ENCODE measurements at places on chromosomes 5 and 9.

DNA sequence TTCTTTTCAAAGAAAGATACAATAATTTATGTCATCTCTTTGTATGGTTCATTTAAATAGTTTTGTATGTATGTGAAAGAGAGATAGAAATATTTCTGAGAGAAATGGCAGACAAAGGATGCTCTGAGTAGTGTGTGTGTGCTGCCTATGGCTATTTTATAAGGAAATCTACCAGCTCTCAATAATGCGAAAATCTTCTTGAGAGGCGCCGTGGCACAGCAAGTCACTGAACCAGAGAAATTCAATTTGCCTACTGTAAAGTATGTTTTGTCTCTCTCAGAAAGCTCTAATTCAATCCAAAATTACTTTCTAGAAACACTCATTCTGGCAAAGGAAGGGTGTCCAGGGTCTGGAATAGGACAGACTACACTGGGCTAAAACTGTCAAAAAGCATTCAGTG lies 1981.1 kb downstream of the EFNA5 start:
- DNase-seq: no peak

DNA sequence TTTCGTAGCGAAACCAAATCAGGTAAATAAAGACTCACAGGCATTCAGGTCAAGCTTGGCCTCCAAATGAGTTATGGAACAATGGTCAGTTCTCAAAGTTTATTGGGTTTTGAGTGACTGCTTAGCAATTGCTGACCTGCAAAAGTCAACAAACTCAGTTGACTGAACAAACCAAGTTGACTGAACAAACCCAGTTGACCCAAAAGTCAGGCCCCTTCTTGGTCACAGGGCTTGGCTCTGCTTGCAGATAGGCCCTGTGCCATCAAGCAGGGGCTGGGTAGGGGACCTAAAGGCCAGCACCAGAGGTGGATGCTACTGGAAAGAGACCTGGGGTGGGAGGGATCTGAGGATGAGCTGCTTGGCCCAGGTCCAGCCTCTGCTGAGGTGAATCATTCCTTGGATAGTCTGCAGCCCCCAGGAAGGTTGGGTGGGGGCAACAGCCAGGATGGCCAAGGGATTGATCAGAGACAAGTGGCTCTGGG lies 64.6 kb downstream of the GADD45G start:
- no peak for DNase-seq

- DNase-seq: no peak
Measured at GRCh38 chr9:87564111-87564510, 66.4 kb downstream of the DAPK1 start.

GRCh38 chr5:87116825-87117512 lies 150.7 kb upstream of the RASA1 start:
- DNase-seq: no peak

- no peak for DNase-seq
Measured at GRCh38 chr5:88952344-88952743, 69.4 kb upstream of the MEF2C start.

DNA sequence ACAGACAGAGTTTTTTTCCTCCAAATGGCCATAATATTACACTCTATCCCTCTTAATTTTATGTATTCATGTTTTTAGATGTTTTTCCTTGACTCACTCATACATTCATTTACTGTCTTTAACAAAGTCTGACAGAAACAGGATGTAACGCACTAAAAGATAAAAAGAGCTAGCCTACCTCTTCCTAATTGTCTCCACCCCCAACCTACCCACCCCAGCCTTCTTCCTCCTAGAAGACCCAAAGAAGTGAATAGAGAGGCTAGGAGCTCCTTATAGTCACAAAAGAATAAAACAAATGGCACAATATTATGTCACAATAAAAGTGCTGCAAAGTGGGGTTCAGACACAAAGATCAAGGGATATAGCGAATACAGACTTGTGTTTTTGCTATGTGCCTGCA lies 719 bp downstream of the NOL8 start:
- DNase-seq: no peak

GRCh38 chr5:132046880-132047299 lies 13.6 kb upstream of the IL3 start:
- no peak for DNase-seq

DNA sequence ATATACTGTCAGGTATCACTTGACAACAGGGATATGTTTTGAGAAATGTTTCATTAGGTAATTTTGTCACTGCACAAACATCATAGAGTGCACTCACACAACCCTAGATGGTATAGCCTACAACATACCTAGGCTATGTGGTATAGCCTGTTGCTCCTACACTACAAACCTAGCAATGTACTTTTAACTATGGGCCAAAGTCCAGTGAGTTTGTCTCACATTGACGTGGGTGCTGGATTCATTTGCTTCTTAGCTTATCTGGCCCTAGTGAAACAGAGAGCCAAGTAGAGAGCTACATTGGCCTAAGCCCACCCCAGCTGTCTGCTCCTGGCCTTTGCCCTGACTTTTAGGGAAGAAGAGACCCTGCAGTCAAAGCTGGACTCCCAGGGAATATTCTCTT lies 180.7 kb upstream of the EGFLAM start:
- no peak for DNase-seq

- DNase-seq: no peak
Measured at GRCh38 chr9:6495466-6495865, 82.5 kb downstream of the UHRF2 start.

DNA sequence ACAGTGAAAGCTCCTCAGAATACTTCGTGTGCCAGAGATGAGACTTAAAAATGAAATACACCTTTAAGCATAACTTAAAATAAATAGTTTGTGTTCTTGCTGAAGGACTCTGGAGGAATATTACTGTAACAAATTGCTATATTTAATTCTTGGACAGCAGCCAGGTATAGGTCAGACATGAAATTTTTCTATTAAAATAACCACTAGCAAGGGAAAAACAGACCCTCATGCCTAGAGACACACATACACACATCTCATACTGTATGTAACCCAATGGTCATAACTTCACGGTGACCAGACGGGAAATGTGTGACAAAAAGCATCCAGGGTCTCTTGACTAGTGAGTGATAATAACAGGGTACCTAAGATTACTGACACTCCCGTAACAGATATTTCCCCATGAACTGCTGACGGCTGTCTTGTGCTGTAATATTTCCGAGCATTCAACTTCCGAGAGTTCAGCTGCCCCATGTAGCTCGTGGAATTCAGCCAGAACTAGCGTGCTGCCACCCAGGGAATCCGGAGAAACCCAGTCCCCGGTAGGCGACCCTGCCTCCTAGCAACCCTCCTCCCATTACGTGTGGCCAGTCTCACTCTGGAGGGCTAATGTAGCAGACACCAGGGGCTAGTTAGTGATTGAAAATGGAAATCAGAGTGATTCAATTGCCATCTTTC lies 2295.1 kb upstream of the WWC1 start:
- DNase-seq: no peak

DNA sequence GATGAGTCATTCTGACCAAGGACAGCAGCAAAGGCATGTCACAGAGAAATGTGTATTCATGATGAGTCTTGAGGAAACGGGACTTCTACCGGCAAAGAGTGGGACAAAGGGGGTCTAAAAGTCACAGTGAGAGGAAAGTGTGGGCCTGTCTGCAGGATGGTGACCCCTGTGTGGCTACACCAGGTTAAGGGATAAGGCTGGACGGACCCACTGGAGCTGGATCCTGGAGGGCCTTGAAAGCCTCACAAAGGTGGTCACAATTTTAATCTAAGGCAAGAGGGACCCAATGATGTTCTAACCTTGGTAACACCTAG lies 176.5 kb downstream of the CDK5RAP2 start:
- DNase-seq: no peak

DNA sequence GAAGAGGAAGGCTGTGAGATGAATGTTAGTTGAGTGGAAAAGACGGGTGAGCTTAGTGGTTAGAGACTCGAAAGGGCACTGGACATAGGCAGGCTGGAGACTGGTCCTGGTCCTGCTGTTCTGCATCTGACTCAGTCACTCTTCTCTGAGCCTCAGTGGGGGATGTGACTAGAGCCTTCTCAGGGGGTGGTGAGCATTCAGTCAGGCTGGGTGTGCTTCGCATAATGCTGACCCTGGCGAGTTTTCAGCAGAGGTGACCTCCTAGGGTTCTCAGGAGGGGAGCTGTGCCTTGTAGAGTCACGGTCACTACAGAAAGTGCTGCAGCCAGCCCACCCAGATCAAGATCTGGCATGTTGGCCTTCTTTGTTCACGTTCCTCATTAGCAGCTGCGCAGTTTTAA lies 44.3 kb downstream of the PRRC2B start:
- DNase-seq: no peak

DNA sequence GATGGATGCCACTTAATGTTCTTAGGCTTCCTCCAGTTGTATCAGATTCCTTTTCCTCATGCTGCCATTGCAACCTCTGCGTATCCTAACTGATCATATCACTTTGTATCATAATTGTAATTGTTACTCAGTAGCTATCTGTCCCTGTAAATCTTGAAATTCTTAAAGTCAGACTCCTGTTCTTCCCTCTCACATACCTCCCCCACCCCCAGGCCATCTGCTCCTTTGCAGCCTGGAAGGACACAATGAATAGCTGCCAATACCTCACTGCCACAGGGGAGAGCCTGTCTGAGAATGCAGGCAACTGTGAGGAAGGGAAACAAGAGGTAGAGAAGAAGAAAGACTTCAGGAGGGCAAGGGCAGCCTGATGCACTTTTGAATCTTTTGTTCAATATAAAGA lies 228.5 kb downstream of the ENC1 start:
- DNase-seq: no peak

DNA sequence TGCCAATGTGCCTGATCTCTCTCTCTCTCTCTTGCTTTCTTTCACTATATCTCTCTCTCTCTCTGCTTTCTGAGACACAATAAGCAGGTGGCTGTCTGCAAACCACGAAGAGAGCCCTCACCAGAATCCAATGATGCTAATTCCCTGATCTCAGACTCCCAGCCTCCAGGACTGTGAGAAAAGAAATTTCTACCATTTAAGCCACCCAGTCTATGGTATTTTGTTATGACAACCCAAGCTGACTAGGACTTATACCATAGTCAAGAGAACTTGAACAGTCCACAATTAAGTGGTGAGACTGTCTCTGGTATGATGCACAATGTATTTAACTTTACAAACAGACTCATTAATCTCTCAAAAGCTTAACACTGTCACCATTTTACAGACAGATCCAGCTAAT lies 67.0 kb downstream of the NFIB start:
- DNase-seq: no peak
